ENCODE measurements at places on chromosomes 3 and 15.
A peak's percentile ranks its signal among the peaks of the same experiment; 100 is the strongest.

DNA sequence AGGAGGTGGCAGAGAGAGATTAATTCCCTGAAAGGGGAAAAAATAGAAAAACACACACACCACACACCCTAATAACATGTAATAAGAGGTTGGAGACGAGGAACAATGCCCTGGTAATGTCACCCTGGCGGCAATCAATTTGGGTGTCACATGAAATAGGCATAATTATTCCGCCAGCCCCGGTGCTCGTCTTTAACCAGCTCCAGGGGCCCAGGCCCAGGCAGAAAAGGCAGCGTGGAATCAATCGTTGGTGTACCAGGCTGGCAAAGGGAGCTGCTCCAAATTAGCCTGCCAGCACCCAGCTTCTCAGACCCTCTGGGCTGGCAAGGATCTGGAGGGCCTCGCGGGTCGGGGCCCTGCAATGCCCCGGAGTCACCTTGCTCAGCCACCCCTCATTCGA, 5.6 kb downstream of the LINGO1 start:
- no peak for DNase-seq

GRCh38 chr3:15281817-15282216, 50.6 kb downstream of the SH3BP5 start:
- no peak for DNase-seq

GRCh38 chr3:124063197-124063909, 71.4 kb upstream of the ROPN1 start:
- DNase-seq = no peak

GRCh38 chr3:105836533-105836932, 32.3 kb downstream of the CBLB start:
- no peak for DNase-seq

DNA sequence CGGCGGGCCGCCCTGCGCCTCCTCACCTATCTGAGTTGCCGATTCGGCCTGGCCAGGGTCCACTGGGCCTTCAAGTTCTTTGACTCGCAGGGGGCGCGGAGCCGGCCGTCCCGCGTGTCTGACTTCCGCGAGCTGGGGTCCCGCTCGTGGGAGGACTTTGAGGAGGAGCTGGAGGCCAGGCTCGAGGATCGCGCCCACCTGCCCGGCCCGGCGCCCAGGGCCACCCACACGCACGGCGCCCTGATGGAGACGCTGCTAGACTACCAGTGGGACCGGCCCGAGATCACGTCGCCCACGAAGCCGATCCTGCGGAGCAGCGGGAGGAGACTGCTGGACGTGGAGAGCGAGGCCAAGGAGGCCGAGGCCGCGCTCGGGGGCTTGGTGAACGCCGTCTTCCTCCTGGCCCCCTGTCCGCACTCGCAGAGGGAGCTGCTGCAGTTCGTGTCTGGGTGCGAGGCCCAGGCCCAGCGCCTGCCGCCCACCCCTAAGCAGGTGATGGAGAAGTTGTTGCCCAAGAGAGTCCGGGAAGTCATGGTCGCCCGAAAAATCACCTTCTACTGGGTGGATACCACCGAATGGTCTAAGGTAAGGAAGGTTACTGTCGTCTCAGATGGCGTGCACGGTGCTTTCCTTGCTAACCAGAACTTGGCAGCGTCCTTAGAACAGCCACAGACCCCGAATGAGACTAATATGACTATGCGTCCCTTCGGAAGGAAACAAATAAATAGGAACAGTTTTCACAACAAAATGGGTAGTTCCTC, 567 bp downstream of the TICRR start:
- DNase-seq = no peak

DNA sequence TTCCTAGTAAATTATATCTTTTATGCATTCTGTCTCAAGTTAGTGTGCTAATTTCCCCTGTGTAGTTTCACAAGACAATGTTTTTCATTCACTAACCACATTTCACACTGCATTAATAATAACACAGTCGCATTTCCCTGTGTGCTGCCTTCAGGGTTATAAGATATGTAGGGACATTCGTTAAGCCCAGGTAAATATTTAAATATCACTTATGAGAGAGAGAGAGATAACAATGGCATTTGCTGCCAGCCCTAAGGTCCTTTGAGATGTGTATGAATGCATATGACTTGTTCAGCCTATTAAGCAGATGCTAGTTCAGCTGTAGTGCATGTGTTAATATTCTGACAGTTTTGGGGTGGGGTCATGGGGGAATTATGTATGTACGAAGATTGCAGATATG, 876.7 kb downstream of the NAALADL2 start:
- no peak for DNase-seq

DNA sequence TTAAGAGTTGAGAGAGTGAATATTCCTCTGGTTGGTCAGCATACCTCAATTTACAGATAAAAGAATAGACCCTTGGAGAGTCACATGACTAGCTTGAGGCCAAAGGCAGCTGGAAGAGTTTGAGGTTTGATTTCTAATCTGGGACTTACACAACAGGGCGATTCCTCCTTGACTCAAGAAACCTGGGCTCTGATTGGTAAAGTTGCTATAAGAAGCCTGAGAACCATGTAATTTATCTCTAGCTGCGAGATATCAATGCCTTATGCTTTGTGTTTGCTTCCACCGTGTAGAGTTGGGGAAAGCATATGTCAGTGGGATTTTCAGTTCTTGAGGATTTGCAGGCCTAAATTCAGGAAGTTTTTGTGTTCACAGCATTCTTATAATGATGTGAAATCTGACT, 206.0 kb downstream of the KLHL25 start:
- no peak for DNase-seq

DNA sequence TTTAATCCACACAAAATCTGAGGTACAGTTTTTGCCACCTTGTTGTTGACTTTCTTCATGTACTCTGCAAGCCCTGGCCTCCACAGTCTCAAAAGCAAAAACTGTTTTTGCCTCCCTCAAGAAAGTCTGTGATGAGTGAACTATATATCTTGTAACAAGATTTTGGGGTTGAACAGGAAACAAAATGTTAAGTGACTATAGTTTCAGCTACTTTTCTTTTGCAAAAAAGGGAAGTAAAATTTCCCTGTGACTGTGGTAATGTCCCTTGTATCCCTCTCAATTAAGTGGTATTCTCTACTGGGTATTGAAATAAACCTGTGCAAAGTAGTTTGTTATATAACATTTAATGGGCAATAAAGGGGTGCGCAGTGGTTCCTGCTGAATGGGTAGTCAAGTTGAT, 21.3 kb upstream of the SCAANT1 start:
- peak; percentile 66 for DNase-seq

GRCh38 chr3:100185847-100186246, 71.5 kb upstream of the FILIP1L start:
- DNase-seq = no peak

GRCh38 chr3:40793730-40794129, 269.0 kb downstream of the ZNF621 start:
- no peak for DNase-seq

DNA sequence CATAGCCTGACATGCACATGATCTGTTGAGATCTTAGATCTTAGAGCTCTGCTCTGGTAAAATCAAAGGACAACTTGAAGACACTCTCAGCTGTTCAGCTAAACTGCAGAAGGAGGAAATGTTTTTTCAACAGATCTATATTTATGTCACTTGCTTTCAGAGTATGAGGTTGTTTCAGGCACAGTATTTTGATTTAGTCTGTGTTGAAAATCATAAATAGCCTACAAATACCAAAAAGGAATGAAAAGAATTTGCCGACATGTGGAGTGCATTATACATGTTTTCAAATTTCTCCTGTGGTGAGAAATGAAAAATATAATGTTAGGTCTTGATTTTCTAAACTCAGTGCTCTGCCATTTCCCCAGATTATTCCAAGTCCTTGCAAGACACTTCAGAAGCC, 1118.4 kb downstream of the TBL1XR1 start:
- no peak for DNase-seq

- no peak for DNase-seq
Measured at GRCh38 chr3:130609166-130609979, 92.4 kb downstream of the COL6A6 start.

DNA sequence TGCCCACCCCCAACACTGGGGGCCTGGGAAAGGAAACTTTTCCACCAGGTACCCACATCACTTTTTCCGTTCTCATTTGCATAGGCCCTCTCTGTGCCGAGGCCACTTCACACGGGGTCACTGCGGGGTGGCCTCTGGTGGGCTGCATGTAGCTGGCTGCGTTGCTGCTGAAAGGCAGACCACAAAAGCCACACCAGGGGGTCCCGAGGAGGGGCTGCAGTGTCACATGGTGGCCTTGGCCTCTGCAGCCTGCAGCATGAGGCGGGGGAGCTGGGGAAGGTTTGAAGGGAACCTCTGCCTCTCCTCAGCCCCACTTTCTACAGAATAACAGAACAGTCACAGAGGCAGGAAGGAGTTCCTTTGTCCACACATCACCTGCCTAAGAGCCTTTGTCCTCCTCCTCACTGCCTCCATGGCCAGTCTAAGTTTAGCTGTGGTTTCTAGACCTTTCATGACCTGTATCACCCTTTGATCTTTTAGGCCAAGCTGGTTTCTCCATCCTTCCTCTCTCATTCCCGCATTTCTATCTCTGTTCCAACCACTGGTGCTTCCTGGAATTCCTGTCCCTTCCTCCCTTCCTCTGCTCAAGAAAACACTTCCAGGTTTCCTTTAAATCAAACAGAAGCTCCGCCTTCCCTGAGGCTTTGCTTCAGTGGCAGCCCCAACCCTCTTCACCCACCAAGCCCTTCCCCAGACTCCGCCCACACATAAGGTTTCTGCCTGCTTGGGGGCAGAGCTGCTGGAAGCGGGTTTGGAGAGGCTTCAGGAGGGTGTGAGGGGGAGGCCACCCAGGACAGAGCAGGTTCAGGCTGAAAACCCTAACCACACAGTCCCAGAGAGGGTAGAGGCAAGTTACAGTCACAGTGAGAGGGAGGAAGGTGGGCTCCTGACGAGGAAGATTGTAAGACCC, 150.7 kb upstream of the TLE3 start:
- no peak for DNase-seq

DNA sequence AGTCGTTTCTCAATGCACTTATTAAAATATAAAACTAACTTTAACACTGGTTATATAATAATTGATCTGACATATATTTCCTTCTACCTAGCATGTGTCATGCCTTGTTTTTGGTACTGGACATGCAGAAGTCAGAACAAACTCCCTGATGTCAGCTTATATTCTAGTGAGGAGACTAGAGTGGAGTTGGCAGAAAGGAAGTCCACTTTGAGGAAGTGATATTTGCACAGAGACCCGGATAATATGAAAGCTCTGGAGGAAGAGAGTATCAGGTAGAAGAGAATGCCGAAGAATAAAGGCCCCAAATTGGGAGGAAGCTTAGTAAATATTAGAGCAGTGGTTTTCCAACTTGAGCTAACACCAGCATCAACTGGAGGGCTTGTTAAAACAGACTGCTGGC, 24.6 kb upstream of the ZNF280D start:
- DNase-seq = peak; percentile 37

DNA sequence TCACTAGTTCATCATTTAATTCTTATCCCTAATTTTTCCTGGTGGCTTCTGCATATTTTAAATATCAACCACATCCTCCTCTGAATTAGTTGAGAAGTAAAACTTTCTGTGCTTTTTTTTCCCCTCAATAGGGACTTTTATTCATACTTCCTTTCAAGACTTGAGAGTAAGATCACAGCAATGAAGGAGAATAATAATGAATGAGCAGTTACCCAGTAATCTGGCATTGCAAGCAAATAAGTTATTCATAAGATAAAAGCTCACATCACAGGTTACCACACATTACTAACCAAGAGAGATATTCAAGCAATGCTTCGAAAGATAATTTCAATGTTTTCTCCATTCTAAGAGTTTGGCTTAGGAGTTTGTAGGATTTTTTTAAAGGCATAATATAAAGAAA, 50.3 kb downstream of the BTLA start:
- DNase-seq = no peak

DNA sequence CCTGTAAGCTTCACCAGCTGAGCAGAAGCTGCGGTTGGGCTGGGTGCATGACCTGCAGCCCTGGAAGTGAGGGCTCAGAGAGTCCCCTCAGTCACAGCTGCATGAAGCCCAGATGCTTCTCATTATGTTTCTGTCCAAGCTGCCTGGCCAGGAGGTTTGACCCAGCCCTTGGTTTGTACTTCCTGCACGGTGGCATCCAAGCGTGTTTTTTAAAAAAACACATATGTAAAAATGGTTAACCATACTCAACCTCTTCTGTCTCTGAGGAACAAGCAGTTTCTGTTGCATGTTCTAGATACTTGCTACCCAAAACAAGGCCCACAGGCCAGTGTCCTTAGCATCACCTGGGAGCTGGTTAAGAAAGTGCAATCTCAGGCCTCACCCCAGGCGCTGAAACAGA, 76.0 kb upstream of the ATP10A start:
- no peak for DNase-seq

- DNase-seq = no peak
Measured at GRCh38 chr3:115814778-115815380, 191.6 kb downstream of the GAP43 start.

DNA sequence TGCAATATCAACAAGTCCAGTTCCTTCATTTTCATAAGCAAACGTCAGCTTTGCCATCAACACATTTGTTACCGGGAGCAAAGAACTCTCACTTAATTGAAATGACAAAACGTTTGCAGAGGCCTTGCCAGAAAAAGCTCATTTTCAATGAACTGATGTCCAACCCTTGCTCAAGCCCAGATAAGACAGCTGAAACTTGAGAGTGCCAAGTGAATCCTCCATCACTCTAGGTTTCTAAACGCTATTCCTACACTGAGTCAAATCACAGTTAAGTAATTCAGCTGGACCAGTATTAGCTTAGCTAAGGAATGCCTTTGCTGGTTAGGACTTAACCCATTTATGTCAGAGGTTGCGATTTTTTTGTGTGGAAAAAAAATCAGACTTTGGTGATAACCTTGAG, 11.5 kb downstream of the CHSY1 start:
- no peak for DNase-seq

GRCh38 chr15:71203586-71204474, 88.6 kb downstream of the THSD4 start:
- no peak for DNase-seq

DNA sequence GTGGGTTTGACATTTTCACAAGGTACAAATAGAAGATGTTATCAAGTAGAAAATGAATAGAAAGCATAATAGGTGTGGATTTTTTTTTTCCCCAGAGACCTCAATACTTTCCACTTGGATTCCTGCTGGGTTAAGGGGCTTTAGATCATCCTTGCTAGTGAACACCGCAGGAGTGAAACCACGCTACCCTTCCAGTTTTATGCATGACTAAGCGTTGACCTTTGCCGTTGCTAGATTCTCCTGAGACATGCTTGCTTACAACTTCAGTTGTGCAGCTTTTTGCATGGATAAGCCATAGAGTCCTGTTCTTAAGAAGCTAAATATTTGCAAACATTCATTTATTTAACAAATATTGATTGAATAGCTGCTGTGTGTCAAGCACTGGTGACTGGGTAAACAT, 299.7 kb upstream of the LMCD1 start:
- no peak for DNase-seq

GRCh38 chr15:32723171-32723948, 5.6 kb downstream of the GREM1 start:
- DNase-seq = no peak

Data from GF-D8 (cell line).